Vagina (tissue), 2 donors: ENCODE measurements at places on chromosomes 12 and 14. TPM values are rescaled to one million over a fixed set of nuclear protein-coding genes. Genes with fewer than 3 reads are reported as not detected.

Gene TMPRSS12
- total RNA-seq = not detected

Gene SLCO1A2
- not detected for total RNA-seq

Gene CABP1
- total RNA-seq = 0.49 TPM

Gene SELPLG
- 14.2 TPM for total RNA-seq

Gene POP5
- 35.6 TPM for total RNA-seq
